ENCODE measurements at places on chromosomes 7 and 10.

DNA sequence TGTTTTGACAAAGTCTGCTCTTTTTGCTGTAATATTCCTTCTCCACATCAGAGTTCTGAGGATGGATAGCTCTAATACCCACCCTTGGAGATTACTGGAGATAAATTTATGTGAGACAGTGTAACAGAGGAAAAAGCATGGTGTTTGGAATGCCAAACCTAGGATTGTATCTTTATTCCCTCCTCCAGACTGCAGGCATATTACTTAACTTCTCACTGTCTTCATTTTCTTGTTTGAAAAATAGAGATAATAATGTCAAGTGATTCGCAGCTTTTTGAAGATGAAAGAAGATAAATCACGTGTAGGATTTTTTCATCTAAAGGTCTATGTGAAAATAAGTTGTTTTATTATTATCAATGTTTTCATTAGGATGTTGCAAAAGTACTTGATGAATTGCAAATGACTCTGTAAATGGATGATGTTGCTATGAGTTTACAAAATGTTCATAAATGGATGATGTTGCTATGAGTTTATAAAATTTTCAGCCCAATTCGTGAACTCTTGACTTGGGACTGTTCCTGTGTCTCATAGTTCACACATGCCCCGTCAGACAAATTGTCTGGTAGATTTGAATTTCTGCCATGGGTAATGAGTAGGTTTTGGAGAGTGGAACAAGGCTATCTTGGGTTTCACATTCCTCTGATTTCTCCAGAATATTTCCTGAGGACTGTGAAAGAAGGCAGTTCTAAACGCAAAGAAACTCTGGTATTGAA is 113.1 kb upstream of the IGFBP3 start:
- DNase-seq: no peak

GRCh38 chr10:102764470-102765161 is 20.9 kb downstream of the WBP1L start:
- DNase-seq: no peak

- DNase-seq: no peak
Observed at GRCh38 chr7:122384528-122384927, 80.0 kb upstream of the FEZF1 start.

DNA sequence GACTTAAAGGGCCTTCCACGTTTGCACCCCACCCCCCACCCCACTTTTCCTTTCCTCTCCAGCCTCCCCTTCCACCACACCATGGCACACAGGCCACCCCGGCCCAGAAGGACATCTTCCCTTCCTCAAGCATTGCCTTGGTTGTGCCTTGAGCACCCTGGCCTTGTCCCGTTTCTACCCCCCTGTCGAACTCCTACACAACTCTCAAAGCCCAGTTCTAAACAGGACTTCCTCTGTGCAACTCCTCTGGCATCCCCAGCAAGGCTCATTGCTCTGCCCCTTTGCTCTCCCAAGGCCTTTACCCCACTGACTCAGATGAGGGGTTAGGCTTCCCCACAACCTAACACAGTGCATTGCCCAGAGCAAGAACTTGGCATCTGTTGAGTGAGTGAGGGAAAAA is 136.1 kb downstream of the HERPUD2 start:
- no peak for DNase-seq

DNA sequence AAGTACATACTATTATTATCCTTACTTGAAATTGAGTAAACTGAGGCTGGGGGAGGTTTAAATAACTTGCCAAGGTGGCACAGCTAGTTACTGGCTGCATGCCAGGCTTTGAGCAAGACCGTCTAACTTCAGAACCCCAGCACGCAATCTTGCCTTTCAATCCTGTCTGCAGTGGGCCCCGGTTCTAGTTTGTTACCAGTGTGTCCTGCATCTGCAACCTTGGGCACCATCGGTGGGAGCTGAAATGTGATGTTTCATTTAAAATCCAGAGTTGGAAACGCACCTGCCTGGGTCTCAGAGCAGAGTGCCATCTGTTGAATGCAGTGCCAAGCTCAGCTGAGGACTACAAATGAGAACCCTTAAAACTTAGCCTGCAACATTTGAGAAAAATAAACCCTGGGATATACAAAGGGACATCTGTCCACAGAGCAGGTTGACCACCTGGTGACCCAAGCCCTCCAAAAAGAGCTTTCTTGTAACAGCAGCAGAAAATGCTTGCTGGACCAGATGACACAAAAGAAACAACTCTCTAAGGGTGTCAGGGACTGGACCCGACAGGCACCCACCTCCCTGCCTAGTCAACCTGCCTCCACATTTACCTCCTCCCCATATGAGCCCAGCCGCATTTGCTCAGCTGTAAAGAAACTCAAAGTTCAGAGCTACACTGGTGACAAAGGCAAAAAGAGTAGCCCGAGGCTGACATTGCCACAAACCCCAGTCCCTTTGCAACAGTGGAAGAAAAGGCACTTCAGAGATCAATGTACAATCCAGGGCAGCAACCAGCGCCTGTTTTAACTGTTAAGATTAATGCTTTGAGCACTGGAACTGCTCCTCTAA is 1.7 kb downstream of the SH3PXD2A start:
- no peak for DNase-seq

DNA sequence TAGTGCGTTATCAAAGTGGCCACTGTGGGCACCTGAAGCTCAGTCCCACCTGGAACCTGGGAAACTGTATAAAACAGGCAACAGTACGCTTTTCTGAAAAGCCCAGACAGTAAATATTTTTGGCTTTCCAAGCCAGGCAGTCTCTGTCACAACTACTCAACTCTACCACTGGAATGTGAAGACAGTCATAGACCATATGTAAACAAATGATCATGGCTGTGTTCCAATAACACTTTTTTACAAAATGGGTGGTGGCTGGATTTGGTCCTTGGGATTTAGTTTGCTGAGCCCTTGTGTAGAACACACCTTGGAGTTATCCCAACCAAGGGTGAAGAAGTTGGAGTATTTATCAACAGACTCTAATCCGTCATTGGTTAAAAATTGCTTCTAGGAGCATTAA is 259.9 kb downstream of the SKIDA1 start:
- no peak for DNase-seq

DNA sequence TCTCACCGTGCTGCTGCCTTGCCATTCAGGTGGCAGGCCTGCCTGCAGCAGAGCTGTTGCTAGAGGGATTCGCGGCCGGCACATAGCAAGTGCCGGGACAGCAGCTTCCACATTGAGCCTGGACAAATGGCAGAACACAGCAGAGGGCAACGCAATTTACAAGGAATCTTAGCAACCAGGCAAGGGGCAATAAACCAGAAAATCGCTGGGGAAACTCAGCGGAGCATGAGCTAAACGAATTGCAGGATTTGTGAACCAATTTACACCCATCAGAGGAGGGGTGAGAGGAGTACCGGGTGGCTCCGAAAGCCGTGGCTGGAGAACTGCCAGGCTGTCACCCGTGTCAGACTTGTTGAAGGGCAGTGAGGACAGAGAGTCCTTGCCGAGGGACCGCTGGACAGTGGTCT is 58.6 kb upstream of the LOXL4 start:
- no peak for DNase-seq

Data from activated naive CD4-positive, alpha-beta T cell treated with anti-CD3 and anti-CD28 coated beads, Interleukin-2, amount 50 U/mL, for 16 hours (primary cell).